Left kidney (tissue), 8 donors: ENCODE measurements at places on chromosomes 16 and 17. TPM values are rescaled to one million over a fixed set of nuclear protein-coding genes. Genes with fewer than 3 reads are reported as not detected.

GP1BA gene
- polyA plus RNA-seq: 3.2 TPM

SLC16A6 gene
- polyA plus RNA-seq: 0.86 TPM

DNA sequence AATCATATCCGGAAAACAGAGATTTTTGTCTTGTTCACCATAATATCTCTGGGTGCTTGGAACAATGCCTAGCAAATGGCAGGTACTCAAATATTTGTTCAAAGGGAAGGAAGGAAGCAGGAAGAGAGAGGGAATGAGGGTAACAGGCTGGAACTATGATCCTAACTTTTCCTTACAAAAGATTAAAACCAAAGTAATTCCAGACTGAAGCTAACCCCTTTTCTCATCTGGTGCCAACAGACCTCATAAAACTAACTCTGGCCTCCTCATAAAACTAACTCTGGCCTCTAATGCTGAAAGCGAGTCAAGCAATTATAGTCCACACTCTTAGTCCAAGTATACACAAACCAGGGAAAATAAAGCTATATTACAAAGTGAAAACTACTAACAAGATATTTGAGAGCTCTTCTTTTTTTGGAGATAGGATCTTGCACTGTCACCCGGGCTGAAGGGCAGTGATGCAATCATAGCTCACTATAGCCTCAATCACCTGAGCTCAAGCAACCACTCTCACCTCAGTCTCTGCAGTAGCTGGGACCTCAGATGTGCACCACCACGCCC, 84.6 kb downstream of the KANSL1 start:
- no peak for DNase-seq

- no peak for DNase-seq
These were observed 19.0 kb downstream of the JUP start for GRCh38 chr17:41767324-41768042.
